BJ (cell line): ENCODE measurements at places on chromosomes 2 and 18. TPM values are rescaled to one million over a fixed set of nuclear protein-coding genes. Genes with fewer than 3 reads are reported as not detected.

ERICH2 gene
- not detected in 2 replicates for polyA plus RNA-seq

FEZ2 gene
- 38.3 and 90.0 TPM in 2 replicates for polyA plus RNA-seq

C1QL2 gene
- not detected in 2 replicates for polyA plus RNA-seq

- DNase-seq = no peak
Observed at GRCh38 chr2:142992840-142993239, 115.4 kb downstream of the KYNU start.

GRCh38 chr2:179338681-179339080 lies 74.0 kb upstream of the SESTD1 start:
- no peak for DNase-seq

DNA sequence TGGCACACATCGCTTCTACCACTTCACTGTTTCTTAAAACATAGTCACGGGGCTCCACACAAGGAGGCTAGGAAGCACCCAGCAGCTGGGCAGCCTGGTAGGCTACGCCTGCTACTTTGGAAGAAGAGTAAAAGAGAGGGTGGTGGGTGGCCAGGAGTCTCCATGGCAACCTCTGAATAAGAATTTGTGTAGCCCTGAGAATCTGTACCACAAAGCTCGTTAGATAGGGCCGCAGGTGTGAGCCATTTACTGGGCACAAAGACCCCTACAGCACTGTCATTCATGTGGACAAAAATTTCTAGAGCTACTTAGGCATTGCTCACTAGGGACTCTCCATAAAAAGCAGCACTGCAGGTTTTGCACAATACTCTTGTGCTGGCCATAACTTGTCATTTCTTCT lies 166.4 kb upstream of the MSH6 start:
- DNase-seq = no peak

- no peak for DNase-seq
Observed at GRCh38 chr2:118657466-118657865, 190.0 kb downstream of the EN1 start.

- no peak for DNase-seq
Observed at GRCh38 chr2:171491292-171491691, 31.0 kb upstream of the CYBRD1 start.

- DNase-seq = peak; percentile 95
Observed at GRCh38 chr18:3603421-3604234, 153.7 kb downstream of the TGIF1 start.

GRCh38 chr18:23833714-23834113 lies 144.5 kb downstream of the LAMA3 start:
- DNase-seq = no peak
